OCI-LY7 (cell line): ENCODE measurements at places on chromosomes 16 and 17.
A peak's percentile ranks its signal among the peaks of the same experiment; 100 is the strongest.

- DNase-seq = no peak
Observed at GRCh38 chr17:10135539-10136257, 62.7 kb downstream of the GAS7 start.

GRCh38 chr16:2845116-2845515 lies 12.9 kb downstream of the PRSS22 start:
- DNase-seq = no peak

DNA sequence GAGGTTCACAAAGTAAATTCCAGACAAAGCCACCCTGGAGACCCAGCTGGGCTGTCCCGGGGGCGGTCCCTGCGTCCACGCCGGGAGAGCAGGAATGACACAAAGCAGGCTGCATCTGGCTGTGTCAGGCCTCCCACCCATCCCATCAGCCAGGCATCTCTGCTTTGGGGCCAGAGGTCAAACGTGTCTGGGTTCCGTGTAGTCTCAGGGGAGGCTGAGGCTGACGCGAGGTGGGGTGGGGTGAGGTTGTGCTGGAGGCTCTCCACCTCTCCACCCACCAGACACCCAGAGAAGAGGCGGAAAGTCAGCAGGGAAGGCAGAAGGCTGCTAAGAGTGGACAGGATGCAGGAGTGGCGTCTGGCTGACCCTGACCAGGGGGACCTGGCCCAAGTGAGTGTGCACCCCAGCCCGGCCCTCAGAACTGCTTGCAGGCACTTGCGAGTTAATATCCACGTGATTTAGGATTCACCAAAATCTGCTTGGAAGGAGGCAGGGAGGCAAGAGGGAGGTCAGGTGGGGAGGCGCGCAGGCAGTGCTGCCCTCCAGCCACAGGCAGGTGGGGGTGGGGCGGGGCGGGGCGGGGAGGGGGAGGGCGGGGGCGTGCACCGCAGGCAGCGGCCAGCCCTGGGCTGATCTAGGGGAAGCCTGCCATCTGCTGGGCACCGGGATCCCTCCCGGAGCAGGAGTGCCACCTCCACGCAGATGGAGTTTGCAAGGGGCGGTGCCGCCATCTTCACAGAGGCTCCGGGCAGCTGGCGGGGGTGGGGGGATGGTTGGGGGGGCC lies 44.3 kb downstream of the TBC1D16 start:
- DNase-seq = peak; percentile 73

DNA sequence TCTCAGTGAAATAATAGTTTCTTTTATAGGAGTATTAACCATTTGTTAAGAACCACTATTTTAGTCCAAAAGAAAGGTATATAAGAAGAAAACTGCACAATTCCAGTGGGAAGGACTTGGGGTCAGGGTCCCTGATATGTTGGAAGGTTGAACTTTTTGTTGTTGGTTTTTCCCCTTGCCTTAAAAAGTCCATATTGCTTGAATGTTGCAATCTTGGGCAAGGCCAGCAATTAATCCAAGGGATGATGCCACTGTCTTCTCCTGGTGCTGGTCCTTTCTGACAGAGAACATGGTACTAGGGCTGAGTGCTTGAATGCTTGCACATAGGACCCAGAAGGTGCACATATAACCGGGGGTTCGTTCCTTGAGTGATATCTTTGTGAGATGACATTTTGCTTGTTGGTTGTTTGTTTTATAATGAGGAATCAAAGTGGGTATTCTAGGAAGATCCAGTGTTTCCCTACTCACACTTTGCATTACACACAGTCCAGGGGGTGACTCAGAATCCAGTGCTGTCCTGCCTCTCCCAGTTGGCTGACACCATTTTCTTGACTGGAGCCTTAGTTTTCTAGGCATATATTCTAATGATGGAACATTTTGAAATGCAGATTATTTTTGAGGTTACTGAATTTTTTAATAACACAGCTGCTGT lies 54.9 kb downstream of the SIAH1 start:
- DNase-seq = no peak

GRCh38 chr16:75322740-75323139 lies 71.3 kb upstream of the BCAR1 start:
- DNase-seq = no peak

DNA sequence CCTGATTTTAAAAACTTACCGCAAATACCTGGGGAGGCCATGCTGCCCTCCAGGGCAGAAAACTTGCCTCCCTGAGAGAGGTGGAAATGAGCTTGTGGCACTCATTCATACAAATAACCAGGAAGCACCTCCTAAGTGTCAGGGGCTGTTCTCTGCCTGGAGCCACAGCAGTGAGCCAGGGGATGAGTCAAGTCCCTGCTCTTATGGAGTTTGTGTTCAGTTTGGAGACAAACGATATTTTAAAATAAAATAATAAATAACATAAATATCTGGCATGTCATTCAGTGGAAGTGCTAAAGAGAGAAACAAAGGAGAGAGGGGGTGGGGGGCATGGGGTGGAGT lies 313.8 kb downstream of the C16orf95 start:
- DNase-seq = no peak

DNA sequence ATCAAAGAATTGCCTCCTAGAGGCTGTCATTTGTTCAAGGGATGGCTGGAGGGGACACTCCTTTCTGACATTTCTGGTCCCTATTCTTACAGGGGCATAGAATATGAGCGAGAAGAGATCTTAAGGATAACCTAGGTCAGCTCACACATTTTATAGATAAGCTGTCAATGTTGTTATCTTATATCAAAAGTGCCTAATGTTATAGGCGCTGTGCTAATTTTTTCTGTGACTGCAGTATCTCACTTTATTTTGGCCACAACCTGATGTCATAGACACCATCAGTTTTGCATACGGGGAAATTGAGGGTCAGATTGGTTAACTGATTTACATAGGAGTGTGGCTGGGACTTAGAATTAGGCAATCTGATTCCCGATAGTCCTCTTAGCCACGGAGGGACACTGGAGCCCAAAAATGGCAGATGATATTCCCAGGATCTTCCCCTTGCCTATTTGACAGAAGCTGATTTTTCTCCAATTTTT lies 1.2 kb downstream of the CPD start:
- DNase-seq = peak; percentile 35

- peak; percentile 62 for DNase-seq
Observed at GRCh38 chr17:4074831-4075495, 67.9 kb downstream of the ZZEF1 start.

GRCh38 chr16:74092336-74092735 lies 204.3 kb upstream of the PSMD7 start:
- DNase-seq = no peak

- DNase-seq = no peak
Observed at GRCh38 chr16:70276392-70276791, 12.9 kb downstream of the AARS1 start.

DNA sequence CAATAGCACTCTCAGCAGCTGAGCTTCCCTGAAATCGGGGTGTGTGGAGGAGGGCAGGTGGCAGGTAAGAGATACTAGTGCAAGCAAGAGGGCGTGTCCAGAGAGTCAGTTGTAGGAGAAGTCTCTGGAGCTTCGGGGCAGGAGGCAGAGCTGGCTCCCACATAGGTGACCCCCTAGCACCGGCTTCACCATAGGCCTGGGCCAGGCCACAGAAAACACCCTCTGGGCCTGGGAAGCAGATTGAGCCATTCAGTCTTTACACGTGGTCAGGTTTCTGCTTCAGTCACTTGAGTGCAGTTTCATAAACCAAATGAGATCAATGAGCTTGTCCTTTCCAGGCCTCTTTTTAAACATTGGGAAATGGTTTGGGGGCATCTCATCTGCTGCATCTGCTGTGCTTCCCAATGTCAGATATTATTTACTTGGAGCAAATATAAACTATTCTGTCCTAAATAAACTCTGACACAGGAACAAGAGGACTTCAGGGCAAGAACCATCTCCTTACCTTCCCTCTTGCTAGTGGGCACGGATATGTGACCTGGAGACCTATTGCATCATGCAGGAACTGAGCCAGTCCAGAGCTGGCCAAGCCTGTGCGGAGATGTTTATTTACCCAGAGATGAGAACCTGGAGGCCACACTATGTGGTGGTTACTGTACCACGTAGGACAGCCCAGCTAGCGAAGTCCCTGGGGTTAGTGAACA lies 16.1 kb downstream of the CCR7 start:
- no peak for DNase-seq

- DNase-seq = no peak
Observed at GRCh38 chr16:69057400-69058378, 47.8 kb upstream of the HAS3 start.

- no peak for DNase-seq
Observed at GRCh38 chr16:79690159-79690558, 89.6 kb upstream of the MAF start.

DNA sequence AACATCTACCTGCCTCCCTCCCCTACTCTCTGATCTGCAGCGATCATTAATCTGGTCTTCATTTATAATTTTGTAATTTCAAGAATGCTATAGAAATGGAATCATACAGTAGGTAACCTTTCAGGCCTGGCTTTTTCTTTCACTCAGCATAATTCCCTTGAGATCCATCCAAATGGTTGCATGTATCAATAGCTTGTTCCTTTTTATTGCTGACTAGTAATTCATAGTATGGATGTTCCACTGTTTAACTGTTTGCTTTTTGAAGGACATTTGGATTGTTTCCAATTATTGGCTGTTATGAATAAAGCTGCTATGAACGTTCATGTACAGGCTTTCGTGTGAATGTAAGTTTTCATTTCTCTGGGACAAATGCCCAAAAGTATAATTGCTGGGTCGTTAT lies 125.2 kb downstream of the USP31 start:
- no peak for DNase-seq

- no peak for DNase-seq
Observed at GRCh38 chr17:73091410-73091769, 1.1 kb downstream of the SLC39A11 start.

DNA sequence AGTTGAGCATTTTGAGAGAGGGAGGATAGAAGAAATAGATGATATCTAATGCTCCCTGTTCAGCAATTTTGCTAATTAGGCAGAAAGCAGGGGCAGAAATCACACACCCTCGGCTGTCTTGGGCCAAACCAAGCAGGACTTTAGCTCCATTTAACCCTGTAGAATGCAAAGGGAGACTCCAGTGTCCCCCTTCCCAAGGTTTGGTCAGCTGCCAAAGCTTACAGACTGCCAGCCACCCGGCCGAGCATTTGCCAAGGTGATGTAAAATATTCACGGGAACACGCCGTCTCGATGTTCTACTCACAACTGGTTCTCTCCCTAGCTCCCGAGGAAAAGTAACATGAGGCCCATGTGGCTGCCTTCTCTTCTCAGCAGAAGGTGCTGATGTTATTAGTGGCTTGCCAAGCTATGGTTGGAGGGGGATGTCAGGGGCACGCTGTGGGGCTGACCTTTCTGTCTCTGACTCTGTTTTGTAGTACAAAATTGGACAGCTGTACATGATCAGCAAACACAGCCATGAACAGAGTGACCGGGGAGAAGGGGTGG lies 155.3 kb downstream of the PITPNC1 start:
- DNase-seq = no peak

- DNase-seq = no peak
Observed at GRCh38 chr16:1053121-1053521, 19.4 kb upstream of the SSTR5 start.

DNA sequence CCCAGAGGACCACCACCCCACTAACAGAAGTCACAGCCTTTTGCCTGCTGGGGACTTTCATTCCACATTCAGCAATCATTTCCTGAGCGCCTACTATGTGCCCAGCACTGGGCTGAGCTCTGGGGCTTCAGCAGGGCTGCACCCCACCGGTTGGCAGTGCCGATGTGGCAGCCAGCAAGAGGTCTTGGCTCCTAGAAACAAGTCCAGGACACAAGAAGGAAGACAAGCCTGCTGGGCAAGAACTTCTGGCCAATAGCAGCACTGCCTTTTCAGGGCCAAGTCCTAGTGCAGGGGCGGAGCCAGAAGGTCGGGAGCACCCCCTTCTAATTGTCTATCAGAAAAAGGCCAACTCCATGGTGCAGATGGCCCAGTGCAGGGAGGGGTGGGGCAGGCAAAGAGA lies 13.0 kb upstream of the HOXB9 start:
- no peak for DNase-seq

DNA sequence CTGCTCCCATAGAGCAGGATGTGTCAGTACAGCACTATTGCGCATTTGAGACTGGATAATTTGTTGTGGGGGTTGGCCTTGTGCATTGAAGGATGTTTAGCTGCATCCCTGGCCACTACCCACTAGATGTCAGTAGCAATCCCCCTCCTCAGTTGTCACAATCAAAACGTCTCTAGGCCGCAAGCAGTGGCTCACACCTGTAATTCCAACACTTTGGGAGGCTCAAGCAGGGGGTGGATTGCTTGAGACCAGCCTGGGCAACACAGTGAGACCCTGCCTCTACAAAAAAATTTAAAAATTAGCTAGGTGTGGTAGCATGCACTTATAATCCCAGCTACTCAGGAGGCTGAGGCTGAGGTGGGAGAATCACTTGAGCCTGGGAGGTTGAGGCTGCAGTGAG lies 48.4 kb downstream of the CENPV start:
- DNase-seq = peak; percentile 57

DNA sequence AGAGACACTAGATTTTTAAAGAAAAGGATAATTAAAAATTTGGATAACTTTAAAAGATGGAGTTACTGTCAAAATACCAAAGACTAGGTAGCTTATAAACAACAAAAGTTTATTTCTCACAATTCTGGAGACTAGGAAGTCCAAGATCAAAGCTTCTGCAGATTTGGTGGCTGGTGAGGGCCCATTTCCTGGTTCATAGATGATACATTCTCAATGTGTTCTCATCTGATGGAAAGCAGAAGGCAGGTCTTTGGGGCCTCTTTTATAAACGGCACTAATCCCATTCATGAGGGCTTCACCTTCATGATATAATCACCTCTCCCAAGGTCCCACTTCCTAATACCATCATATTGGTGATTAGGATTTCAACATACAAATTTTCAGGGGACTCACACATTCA lies 33.7 kb downstream of the NLK start:
- DNase-seq = peak; percentile 34

GRCh38 chr16:6993544-6993943 lies 339.1 kb upstream of the RBFOX1 start:
- no peak for DNase-seq

DNA sequence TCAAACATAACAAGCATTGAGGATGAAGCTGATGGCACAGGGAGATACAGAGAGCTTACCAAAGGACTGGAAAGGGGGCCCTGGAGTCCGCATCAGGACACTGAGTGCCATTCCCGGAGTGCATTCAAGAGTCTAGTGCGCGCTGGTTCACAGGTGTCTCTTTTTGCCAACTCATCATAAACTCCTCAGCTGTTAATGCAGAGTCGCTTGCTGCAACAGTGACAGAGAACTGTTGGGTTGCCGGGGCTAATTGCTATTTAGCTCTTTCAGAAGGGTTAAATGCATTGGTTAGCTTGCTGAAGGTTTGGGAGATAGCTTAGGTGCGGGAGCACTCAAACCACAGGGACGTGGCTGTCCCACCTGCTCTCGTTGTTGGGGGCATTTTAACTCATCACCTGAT lies 1091.6 kb upstream of the EEF2KMT start:
- DNase-seq = no peak

GRCh38 chr17:77465358-77466041 lies 324.7 kb downstream of the SEC14L1 start:
- DNase-seq = peak; percentile 96

DNA sequence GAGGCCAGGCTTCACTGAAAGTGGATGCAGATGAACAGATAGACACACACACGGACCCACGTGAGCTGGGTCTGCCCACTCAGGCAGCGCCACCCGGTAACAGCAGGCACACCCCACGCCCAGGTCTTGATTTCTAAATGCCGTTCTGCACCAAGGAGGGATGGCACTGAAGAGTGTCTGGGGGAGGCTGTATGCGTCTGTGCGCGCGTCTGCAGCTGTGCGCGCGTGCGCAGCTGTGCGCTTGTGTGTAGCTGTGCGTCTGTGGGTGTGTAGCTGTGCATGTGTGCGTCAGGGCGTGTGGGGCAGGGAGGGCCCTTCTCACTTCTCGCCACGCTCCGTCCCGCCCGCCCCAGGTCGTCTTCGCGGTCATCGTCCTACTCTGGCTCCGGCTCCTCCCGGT lies 15.5 kb upstream of the IL17C start:
- DNase-seq = no peak

GRCh38 chr17:31903401-31903800 lies 1.9 kb upstream of the UTP6 start:
- DNase-seq = no peak
